ENCODE measurements at places on chromosomes 7 and 10.

- DNase-seq: no peak
These were observed 17.8 kb downstream of the CELF2 start for GRCh38 chr10:11035301-11035991.

GRCh38 chr10:67670401-67670800 is 25.6 kb downstream of the CTNNA3 start:
- no peak for DNase-seq

DNA sequence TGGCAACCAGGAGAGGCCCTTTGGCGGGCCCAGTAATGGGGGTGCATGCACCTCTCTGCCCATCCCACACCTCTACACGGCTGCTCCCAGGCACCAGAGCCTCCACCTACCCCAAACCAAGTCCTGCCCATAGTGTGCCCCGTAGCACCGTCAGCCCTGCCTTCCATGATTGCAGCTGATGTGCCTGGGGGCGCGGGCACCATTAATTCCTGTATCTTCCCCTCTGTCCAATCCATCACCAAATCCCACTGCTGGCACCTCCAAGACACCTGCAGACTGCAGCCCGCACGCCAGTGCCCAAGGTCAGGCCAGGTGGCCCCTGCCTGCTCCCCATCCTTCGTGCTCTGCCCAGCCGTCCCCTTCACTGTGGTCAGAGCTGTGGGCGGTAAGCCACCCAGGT is 533.0 kb downstream of the PTPRN2 start:
- no peak for DNase-seq

DNA sequence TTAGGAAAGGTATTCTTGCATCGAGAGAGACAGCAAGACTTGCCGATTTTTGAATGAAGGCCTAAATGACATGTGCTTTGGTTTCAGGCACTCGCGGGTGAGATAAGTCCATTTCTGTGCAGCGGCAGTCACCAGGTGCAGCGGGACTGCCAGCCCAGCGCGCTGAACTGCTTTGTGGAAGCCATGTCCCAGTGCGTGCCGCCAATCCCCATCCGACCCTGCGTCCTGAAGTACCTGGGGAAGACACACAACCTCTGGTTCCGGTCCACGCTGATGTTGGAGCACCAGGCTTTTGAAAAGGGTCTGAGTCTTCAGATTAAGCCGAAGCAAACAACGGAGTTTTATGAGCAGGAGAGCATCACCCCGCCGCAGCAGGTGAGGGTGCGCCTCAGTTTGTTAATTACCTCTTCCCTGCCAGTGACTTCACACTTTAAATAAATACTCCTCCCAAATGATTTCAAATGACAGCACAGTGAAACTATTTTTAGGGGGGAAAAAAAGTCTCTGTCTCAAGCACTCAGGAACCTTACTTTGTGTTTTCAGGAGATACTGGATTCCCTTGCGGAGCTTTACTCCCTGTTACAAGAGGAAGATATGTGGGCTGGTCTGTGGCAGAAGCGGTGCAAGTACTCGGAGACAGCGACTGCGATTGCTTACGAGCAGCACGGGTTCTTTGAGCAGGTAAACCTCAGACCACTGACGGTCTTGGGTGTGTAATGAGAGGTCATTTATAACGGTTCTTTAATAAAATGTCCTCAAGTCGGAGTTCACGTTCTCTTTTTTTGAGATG is 98.3 kb downstream of the TRRAP start:
- DNase-seq: no peak

GRCh38 chr10:117699436-117700075 is 157.0 kb downstream of the EMX2 start:
- DNase-seq: no peak

DNA sequence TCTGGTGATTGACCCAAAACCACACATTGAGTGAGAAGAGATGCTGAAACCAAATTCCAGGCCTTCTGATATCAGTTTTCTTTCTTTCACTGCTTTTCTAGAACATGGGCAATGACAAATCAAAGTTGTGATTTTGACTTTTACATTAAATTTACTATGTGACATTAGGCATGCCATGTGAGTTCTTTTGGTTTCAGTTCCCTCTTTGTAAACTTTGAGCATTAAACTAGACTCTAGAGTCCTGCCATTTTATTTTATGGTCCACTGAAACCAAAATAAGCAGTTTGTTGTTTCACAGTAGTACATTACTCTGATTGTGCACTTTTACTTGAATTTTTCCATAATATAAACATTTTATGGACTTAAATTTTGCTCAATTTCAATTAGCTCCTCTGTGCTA is 381.1 kb upstream of the SEMA3D start:
- no peak for DNase-seq

DNA sequence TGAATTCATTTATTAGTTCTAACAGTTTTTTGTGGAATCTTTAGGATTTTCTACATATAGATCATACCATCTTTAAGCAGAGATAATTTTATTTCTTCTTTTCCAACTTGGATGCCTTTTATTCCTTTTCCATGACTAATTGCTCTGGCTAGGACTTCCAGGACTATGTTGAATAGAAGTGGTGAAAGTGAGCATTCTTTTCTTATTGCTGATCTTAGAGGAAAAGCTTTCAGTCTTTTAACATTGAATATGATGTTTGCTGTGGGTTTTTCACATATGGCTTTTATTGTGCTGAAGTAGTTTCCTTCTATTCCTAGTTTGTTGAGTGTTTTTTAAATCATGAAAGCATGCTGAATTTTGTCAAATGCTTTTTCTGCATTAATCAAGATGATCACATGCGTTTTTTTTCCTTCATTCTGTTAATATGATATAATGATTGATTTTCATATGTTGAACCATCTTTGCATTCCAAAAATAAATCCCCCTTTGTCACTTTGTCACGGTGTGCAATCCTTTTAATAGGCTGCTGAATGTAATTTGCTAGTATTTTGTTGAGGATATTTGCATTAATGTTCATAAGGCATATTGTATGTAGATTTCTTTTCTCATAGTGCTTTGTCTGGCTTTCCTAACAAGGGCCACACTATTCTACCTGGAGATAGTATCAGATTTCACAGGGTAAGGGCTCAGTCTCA is 92.9 kb downstream of the ZNF467 start:
- DNase-seq: no peak

GRCh38 chr10:1228467-1228975 is 172.3 kb downstream of the WDR37 start:
- DNase-seq: no peak

DNA sequence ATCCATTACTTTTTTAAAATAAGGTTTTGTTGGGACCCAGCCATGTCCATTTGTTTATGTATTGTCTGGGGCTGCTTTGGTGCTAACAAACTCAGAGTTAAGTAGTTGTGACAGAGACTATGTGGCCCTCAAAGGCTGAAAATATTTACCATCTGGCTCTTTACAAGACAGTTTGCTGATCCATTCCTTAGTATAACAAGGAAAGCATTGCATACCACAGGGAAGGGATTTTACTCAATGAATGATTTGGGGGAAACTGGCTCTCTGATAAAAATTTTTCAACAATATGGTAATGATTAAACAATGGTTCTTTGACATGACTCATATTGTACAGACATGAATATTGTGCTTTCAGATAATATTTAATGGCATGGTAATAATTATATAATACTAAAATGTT is 738.1 kb downstream of the KCNMA1 start:
- no peak for DNase-seq

GRCh38 chr7:17369691-17370426 is 71.4 kb downstream of the AHR start:
- no peak for DNase-seq

DNA sequence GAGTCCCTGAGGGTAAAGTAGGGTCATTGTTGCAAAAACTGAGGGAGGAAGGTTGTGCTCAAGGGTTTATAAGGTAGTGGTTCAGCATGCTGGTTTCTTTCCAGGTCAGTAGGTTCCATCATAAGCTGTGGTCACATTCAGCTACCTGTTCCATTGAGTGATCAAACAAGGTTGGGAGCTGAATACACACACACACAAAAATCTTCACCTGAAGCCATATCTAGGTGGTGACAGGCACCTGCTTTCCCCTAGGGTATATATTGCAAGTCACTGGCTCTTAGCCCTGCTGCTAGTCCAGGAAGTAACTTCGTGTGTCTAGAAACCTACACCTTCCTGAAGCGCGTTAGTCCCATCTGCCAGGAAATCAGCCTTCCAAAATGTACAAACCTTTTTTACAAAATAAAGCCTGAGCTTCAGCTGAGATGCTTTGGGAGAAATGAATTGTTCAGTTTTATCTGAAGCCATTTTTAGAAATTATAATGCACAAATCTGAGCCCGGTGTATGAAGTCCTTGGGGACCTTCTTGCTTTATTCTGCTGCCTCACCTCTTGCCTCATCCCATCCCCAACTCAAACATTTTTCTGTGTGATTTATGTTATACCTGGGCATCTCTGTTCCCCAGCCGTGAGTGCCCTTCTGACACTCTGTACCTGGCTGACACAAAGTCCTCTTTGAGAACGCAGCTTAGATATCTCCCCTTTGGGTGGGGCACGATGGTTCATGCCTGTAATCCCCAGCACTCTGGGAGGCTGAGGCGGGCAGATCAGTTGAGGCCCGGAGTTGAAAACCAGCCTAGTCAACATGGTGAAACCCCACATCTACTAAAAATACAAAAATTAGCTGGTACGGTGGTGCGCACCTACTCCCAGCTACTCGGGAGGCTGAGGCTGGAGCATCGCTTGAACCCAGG is 10.6 kb upstream of the LAMTOR4 start:
- DNase-seq: no peak

Data from effector CD8-positive, alpha-beta T cell (primary cell).